Right kidney (tissue), 9 donors: ENCODE measurements at places on chromosomes 1 and 21.
A peak's percentile ranks its signal among the peaks of the same experiment; 100 is the strongest.

- DNase-seq = no peak
Measured at GRCh38 chr1:168972887-168973286, 133.6 kb upstream of the ATP1B1 start.

GRCh38 chr1:174743654-174744561 is 255.8 kb upstream of the CACYBP start:
- no peak for DNase-seq

DNA sequence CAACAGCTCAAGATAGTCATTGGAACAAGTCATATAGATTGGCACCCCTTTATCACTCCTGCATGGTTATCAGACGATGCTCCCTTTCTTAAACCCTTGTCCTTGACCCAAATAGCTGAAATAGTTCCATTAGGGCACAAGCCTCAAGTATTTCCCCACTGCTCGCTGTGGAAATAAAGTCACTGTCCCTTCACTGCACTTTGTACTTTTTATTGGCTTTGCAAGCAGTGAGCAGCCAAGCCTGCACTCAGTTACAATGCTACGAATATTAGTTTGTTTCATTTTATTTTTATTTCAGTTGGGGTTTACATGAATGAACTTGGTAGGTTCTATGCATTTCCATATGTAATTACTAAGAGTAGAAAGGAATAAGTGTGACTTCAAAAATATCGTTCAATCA is 1176.4 kb downstream of the BRINP3 start:
- DNase-seq = no peak

DNA sequence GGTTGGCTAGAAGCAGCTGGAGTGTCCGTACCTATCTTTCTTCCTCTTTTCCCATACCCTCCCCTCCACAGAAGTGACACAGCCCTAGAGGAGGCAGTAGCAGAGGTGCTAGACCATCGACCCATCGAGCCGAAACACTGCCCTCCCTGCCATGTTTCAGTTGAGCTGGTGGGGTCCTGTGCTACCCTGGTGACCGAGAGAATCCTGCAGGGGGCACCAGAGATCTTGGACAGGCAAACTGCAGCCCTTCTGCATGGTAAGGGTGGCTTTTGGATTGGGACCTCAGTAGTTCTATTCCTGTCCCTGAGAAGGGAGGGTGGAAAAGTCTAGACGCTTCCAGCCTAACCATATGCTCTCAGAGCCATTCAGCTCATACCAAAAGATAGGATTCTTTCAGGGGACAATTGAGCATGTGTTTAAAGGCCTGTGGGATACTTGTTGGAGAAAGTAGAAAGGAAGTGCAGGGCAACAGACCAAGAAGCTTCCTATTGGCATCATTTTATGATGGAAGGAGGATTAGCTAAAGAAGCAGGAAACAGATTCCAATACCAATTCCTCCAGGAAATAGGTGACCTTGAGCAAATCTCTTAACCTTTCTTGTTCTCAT is 11.7 kb upstream of the BNIPL start:
- DNase-seq = peak; percentile 36

DNA sequence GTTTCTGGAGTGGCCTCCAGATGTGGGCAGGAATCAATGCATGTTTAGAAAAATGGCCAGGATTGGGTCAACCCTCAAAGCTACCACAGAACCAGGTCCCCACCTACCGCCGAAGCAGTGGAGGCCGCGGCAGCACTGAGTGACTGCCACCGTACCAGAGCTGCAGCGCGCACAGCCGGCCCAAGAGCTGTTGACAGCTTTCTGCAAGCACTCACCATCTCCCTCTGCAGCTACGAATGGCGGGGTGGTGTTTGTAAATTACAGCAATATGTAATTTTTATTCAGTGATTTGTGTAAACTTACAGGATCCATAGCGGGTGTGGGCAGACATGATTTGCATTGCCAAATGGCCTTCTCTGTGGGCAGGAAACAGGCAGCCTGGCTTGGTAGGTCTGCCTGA is 96.4 kb downstream of the CAMK2N1 start:
- DNase-seq = no peak

DNA sequence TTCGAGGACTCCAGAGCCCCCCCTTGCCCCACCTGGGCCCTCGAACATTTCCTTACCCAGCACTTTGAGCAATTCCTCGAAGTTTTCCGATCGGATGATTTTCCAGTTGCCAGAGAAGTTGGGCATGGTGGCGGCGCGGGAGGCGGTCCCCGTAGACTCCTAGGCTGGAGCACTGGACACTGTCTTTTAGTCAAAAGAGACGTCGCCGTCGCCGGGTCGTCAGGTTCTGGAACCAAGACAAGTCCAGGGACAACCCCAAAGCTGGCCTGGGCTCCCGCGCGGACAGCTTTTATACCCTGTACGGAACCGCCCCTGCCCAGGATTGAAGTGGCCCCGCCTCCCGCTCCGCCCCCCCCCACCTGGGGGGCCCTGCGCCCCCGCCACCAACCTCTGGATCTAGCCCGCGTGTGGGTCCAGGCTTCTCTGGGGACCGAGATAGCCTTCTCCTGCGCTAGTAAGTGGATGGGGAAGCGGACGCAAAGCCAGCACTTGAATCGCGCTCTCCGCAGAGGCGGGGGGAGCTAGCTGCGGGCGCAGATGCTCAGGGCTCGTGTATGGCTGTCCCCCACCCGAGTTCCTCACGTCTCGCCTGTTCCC is at the start of gene CRABP2:
TSS of gene CRABP2 (minus strand) at position 263 of the 597 bp plus-strand sequence. CDS start at position 126, 137 bp downstream.
- DNase-seq = no peak

DNA sequence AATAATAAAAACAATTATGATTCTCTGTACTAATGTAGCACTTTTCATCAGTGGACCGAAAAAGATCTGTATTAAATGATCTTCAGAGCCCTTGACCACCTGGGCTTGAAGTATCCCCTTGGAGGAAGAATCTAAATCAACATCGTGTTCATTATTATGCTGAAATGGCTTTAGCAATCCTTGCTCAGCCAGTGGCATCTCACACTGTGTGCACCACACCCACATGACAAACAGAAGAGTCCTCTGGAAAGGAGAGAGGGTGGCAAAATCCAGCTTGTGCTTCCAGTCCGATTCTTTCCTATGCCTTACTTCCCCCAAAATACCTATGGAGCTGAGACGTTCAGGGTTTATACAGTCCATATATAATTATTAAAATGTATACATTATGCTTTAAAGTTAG is 318.5 kb upstream of the RUNX1 start:
- DNase-seq = no peak

GRCh38 chr1:162753001-162753658 is 37.4 kb upstream of the HSD17B7 start:
- DNase-seq = no peak

DNA sequence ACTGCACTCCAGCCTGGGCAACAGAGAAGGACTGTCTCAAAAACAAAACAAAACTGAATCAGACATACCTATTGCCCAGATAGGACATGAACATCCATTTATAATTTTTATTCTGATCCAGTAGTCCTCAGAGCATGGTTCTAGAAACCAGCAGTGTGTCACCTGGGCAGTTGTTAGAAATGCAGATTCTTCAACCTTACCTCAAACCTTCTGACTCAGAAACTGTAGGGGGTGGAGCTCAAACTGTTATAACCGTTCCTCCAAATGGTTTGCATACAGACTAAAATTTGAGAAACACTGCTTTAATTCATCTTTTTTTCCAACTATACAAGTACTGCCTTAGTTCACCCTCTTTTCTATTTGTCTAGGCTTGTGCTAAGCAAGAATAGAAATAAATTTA is 6.0 kb downstream of the NASP start:
- no peak for DNase-seq

- no peak for DNase-seq
Measured at GRCh38 chr1:115168026-115168425, 78.7 kb upstream of the TSPAN2 start.

DNA sequence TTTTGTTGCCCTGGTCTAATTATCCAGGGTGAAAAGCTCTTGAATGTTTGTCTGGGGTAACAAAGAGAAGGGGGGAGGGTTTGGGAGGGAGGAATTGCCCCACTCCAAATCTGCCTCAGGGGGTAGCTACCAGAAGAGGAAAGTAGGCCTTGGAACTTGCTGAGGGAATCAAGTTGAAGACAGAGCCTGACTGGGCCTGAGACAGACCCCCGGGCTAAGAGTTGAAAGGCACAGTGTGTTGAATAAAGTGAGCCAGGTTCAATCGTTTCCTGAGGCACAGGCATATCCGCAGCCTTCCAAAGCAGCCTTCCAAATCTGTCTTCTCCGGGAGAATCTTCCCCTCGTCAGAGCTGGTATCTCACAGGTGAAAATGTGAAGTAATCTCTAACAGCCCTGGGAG is 96.6 kb downstream of the LRIG2 start:
- no peak for DNase-seq

DNA sequence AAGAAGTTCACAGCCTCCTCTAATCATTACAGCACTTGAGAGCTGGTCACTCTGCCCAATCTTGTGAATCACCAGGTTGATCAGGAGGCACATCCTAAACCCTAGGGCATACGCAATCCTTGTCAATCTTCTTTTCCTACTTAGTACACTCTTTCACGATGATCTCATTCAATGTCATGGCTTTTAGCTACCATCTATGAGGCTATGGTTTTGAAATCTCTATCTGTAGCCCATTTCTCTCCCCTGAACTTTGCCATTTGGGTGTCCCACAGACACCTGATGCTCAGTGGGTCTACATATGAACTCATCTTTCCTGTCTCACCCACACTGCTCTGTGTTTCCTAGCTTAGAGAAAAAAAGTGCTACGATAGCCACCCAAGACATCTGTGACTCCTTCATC is 1.9 kb upstream of the MED18 start:
- DNase-seq = no peak

DNA sequence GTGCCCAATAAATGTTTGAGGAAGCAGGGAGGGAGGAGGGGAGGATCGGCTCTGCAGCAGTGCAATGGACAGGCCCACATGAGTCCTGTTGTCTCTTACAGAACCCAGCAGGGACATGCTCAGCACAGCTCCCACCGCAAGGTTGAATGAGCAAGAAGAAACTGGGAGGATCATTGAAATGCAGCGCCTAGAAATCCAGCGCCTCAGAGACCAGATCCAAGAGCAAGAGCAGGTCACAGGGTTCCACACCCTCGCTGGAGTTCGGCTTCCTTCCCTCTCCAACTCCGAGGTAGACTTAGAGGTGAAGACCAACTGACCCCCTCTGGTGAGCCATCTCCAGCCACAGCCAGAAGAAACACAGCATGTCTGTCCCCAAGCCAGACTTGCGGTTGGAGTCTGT is 15.9 kb upstream of the TMEM125 start:
- no peak for DNase-seq

- DNase-seq = no peak
Measured at GRCh38 chr1:19775317-19775716, 24.4 kb downstream of the TMCO4 start.

DNA sequence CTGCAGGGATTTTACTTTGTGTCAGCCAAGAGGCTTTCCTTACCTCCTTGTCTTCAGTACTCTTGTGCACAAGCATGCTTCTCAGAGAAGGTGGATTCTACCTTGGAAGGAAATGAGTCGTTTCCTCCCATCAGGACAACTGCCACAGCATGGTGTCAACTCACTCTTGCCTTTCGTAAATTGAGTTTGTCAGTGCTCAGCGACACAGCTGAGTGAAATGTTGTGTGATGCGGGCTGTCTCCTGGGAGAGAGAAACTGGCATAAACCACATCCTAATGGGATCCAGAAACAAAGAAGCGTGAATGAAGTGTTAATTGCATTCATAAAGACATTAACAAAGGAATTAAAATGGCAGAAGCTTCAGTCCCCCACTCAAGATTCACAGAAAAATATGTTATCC is 51.5 kb upstream of the SLC22A15 start:
- no peak for DNase-seq

DNA sequence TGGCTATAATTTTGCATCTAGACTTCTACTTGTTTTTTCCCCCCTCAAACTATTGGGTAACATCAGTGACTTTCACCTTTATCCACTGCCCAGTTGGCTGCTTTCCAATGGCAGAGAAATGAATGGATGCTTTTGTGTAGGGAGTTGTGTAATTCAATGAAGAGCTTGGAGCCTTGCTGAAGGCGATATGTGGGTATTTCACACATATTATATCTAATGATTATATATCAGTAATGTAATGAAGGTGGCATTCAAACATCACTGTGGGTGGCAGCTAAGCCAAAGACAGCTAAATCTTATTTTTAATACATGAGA is 81.2 kb downstream of the TGFB2 start:
- DNase-seq = no peak

DNA sequence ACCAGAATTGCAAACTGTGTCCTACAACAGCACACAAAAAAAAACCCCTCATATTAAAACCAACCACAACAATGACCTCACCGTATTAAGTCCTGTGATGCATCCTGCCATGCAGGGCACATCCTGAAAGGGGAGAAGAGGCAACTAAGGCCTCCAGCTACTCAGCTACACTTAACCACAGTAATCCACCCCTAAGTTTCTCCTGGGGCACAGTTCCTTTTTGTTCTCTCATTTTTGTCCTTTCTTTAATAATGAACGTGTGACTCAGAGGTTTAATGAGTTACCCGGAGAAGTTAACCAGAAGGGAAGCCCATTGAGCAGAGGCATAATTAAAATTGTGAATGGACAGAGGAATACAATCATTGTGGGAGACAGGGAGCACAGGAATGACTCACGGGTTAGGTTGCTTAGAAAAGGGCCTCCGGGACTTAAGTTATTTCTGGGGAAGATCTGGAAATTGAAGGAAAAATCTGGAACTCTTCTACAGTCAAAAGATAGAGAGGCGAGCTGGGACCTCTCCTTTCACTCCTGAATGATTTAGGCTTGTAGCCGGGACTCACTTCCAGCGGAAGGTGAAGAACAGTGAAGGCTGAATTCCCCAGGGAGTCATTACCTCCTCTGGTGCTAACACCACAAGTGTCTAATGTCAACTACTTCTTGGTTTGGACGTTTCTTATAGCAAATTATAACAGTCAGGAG is 36.9 kb upstream of the HIVEP3 start:
- peak; percentile 21 for DNase-seq

- DNase-seq = no peak
Measured at GRCh38 chr1:155116113-155116764, 11.4 kb upstream of the EFNA1 start.

GRCh38 chr1:53285969-53286760 is 41.7 kb downstream of the LRP8 start:
- DNase-seq = no peak

GRCh38 chr1:24293392-24294227 is 25.5 kb upstream of the GRHL3 start:
- no peak for DNase-seq

- DNase-seq = no peak
Measured at GRCh38 chr1:186386725-186387383, 11.2 kb downstream of the ODR4 start.

GRCh38 chr1:244315996-244316395 is 135.7 kb downstream of the ADSS2 start:
- DNase-seq = no peak

DNA sequence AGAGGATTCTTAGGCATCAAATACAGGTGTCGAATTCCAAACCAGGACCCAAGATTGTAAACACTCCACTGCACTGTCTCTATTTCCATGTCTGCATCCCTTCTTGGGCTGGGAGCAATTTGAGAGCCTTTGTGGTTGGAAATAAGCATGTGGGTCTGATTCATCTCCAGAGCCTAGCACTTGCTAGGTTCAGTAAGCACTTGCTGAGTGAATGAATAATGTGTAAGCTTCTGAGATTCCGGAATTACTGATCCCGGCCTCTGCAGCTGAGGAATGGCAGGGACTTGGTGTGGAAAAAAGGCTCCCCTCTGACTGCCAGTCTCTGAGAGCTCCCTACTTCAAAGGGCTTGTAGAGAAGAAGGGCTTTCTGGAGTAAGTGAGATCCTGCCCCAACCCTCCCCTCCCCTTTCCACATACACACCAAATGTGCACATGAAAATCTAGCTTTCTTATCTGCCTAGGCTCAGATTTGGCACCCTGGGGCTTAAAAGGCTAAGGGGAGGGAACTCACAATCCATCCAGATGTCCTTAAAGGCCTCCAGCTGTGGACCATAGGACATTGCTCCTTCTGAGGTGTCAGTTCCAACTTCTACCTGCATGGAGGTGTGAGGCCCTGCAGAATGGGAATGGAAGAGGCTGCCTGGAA is 39.6 kb upstream of the TRABD2B start:
- DNase-seq = no peak
